Activated gamma-delta T cell (primary cell): ENCODE measurements at places on chromosomes 5 and 9.

DNA sequence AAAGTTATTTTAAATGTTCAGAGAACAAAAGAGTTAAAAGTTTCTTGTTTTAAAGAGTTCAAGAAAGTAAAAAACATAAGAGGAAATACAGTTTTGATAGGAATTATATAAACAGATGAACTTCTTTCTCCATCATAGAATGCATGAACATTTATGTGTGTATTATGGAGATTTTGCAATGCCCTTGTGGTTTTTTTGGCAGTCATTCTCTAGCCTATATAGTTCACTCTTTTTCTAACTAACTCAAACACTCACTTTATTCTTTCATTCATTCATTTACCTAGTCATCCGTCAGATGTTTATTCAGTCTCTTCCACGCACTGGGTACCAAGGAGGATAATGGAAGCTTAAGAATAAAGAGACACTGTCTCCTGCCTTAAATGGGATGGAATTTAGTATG is 195.9 kb upstream of the VLDLR start:
- no peak for DNase-seq

GRCh38 chr5:128083033-128083810 is at the start of gene SLC12A2:
SLC12A2 (plus strand) TSS chr5:128083766; CDS start chr5:128083955, 189 bp downstream.
- peak; percentile 87 for DNase-seq

DNA sequence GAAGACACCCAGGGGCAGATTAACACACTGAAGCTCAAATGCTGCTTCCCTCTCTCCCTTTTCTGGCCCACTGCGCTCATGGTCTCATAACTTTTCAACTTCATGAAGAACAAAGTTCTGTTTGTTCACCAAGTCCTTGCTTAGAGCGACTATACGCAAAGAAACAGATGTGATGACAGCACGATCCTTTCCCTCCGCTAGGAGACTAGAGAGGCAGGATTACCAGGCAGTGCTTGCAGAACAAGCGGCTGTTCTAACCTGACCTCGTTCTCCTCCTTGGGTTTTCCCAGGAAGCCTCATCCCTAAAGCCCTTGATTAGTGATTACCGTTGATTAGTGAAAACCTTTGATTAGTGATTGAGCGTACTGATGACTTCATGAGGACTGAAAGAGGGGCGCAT is 649.9 kb downstream of the IRX1 start:
- DNase-seq, result no peak

DNA sequence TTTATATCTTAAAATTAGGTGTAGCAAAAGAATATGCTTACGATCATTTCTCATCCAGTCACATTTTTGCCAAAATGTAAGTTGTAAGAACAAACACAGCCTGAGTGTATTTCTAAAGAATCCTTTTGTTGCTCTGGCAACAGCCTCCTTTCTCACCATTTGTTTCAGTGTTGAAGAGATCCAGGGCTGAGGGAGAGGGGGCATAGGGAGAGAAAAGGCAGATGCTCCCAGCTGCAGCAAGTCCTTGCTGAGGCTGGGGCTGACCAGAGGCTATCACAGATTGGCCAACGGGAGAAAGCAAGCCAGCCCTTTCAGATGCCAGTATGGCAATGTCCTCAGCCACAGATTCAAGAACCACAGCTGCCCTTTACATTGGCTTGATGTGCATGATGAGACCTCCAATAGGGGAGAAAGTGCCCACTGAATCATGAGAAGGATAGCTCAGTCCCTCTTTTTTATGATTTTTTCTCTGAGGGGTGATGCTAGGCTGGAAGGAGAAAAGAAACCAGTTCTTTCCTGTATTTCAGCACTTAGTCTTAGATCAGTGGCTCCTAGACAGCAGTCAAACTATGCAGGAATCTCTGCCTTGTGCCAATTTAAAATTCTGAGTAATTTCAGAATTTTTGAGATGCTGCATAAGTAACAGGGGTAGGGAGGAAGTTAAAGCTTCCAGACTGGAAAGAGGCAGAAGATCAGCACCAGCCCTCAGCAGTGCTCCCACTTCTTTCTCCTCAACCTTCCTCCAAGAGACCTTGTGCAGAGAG is 142.1 kb downstream of the LHFPL2 start:
- no peak for DNase-seq

- DNase-seq, result no peak
Observed at GRCh38 chr9:70438341-70438928, 24.0 kb upstream of the KLF9 start.

GRCh38 chr5:62689599-62690368 is 111.2 kb downstream of the LRRC70 start:
- no peak for DNase-seq

DNA sequence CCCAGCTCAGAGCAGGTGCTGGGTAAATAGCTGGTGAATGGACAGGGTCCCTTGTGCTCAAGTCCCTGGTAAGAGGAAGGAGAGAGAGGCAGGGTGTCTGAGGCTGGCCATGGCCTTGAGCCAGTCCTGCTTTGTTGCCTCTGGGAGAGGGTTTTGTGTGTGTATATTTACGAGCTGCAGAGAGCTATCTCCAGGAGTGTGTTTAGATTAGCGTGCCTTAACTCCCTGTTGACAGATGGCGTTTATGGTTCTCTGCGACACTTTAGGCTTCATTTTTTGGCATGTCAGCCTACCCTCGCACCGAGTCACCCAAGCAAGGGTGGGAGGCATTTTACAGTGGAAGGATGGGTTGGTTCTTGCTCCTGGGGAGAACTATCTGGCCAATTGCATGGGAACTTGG is 22.2 kb downstream of the HMCN2 start:
- no peak for DNase-seq

DNA sequence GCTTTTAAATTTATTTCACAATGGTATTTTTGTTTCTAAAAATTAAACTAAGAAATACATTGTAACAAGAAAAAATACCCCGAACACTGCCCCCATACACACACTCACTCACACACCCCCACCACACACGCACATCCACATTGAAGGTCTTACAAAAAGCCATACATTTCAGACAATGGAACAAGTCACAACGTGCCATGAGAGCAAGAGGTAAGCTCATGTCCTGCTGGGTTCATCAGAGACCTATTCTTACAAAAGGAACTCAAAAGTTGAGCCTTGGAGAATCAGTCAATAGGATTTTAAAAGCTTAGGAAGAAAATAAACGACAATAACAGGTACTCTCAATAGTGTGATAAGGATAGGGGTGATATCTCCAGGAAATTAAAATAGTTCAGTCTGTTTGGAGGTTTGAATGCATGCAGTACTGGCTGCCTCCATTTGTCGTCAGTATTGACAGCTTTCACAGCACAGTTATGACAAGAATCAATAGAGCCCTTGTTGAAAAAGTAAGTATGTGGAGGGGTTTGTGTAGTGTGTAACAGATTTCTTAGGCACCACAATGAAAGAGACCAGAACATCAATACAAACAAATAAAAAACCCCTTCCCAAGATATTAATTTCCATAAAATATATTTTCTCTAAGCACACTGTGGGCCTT is 1826.2 kb upstream of the CDH6 start:
- DNase-seq, result no peak

- no peak for DNase-seq
Observed at GRCh38 chr9:37413311-37413710, 9.2 kb upstream of the GRHPR start.

GRCh38 chr9:113992276-113992951 is 85.7 kb downstream of the AMBP start:
- DNase-seq, result no peak

GRCh38 chr5:141517880-141518617 is 29.2 kb downstream of the PCDHGC5 start:
- no peak for DNase-seq

DNA sequence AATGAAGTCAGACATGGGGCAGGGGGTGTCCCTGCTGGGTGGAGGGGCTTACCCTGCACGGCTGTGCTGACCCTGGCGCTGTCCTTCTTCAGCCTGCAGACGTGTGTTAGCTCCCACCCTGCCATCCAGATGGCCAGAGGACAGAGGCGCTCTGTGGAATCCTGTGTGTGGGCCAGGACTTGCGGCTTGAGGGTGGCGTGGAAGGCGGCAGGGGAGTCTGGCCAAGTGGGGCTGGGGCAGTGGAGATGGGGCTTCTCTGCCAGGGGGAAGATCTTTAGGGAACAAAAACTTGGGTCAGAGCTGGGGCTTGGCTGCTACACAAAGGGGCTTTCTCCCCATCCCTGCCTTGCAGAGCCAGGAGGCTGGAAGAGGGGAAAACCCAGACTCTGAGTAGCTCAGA is 46.5 kb upstream of the SYNPO start:
- DNase-seq, result no peak

DNA sequence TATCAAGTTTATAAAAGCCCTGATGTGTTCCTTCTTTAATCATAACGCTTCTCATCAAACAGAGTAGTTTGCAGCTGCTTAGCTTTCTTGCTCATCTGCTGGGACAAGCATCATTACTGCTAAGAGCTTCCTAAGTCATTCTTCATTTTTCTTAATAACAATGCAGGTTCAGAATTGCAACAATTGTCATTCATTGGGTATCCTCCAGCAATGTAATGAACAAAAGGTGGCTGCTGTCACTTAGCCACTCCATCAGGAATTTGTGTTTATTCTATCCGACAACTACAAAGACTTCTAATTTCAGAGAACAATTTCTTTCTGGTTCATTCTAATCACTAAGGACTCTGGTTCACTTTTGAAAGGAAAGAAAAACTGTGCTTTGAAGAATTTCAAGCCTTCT is 836.7 kb upstream of the CDH10 start:
- DNase-seq, result no peak

DNA sequence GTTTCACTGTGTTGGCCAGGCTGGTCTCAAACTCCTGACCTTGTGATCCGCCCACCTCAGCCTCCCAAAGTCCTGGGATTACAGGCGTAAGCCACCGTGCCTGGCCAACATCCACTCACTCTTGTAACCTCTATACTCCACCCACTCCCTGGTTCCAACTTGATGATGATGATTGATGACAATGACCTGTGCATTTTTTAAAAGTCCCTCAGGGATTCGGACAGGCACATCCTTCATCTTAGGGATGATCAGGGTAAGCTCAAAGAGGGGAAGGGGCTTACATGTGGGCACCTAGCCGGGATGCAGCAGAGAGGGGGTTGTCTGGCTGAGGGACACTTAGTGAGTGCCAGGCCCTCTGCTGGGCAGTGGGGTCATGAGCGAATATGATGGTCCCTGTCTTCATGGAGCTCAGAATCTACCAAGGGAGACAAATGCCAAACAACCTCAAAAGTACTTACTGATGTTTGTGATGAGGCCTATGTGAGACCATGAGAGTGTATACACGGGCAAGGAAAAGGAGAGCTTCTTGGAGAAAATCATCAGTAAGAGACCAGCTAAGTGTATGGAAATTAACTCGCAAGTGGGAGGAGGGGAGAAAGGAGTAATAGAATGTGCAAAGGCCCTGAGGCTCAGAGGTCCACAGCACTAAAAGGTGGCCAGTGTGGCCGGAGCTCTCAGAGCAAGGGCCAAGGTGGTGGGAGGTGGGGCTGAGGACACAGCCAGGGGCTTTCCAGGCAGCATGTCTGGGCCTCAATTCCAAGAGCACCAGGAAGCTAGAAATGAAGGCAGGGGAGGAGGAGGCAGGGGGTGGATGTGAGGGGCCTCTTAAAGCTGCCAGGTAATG is 27.4 kb downstream of the LHX2 start:
- DNase-seq, result no peak

- DNase-seq, result no peak
Observed at GRCh38 chr9:68489646-68490045, 51.0 kb downstream of the TMEM252 start.

GRCh38 chr5:81303563-81303962 is 2.2 kb downstream of the ZCCHC9 start:
- no peak for DNase-seq

DNA sequence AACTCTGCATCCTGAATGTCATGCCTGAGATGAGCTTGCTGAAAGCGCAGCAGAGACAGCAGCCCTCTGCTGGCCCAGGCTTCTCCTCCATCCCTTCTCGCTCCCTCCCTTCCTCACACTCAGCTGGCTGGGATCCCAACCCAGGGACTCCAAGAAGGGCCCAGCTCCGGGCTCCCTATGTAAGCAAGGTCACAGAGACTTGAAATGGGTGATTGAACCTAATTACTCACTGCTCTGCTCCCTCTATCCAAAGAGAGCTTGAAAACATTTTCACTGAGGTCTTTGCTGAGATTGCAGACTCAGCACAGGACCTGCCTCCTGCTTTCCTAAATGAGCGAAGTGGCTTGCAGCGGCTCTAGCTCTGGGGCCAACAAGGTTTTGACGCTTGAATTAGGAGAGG is 42.8 kb downstream of the RAPGEF1 start:
- DNase-seq, result no peak

- no peak for DNase-seq
Observed at GRCh38 chr9:79408617-79409016, 163.1 kb upstream of the TLE4 start.

DNA sequence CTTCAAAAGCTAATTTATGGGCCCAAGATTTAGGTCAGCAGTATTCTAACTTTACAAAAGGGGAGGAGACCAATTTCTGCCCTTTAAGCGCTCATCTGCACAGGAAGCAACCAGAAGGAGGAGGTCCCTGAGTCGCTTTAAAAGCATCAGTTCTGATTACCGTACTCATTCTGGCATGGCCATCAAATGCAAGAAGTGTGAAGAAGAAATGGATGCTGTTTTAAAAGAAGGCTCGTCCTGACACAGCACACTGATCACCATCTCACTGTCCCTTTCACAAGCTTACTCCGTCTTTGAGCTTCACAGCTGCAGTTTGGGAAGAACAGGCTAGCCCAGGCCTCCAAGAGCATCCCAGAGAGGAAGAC is 17.5 kb downstream of the ZNF608 start:
- no peak for DNase-seq

DNA sequence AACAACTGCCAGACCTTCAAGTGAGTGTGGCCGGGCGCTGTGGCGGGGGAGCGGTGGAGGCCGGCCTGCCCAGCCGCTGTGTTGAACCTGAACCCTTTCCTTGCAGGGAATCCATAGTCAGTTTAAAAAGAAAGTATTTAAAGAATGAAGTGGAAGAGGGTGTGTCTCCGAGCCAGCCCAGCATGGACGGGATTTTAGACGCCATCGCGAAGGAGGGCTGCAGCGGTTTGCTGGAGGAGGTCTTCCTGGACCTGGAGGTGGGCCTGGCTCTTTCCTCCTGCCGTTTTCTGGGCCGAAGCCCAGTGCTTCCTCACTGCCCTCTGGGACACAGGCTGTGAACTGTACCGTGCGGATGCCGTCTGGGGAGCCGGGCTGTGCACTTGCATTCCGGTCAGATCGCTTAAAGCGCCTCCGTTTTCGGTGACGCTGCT is 19.1 kb downstream of the EXOC3 start:
- no peak for DNase-seq

- no peak for DNase-seq
Observed at GRCh38 chr9:115034801-115035200, 83.2 kb downstream of the TNC start.

DNA sequence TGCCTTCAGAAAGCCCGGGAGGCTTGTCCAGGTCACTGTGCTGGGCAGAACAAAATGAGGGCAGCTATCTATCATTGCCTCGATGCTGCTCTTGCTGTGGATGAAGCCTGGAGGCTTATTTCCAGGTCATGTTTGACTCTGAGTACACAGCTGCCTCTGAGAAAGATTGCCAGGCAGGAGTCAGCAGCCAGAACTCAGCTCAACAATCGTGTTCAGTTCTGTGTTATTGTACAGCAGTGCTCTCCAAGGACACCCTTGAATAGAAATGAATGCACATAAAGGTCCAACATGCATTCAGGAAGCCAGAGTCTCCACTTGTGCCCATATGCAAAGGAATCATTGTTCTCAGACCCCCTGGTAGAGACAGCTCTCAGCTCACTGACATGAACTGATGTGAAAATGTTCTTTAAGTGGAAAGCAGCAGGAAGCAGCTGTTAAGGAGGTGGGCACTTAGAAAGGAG is 61.7 kb upstream of the ZFR start:
- no peak for DNase-seq
